ENCODE measurements at places on chromosomes 6 and 20. TPM values are rescaled to one million over a fixed set of nuclear protein-coding genes. Genes with fewer than 3 reads are reported as not detected.
A peak's percentile ranks its signal among the peaks of the same experiment; 100 is the strongest.

The GSS gene
- total RNA-seq = 52.0 TPM

The RIPOR3 gene
- total RNA-seq = 32.6 TPM

The APOM gene
- total RNA-seq = 3.8 TPM

The BCAS1 gene
- total RNA-seq = not detected

The RAET1L gene
- not detected for total RNA-seq

The EEF1A2 gene
- total RNA-seq = 0.27 TPM

DNA sequence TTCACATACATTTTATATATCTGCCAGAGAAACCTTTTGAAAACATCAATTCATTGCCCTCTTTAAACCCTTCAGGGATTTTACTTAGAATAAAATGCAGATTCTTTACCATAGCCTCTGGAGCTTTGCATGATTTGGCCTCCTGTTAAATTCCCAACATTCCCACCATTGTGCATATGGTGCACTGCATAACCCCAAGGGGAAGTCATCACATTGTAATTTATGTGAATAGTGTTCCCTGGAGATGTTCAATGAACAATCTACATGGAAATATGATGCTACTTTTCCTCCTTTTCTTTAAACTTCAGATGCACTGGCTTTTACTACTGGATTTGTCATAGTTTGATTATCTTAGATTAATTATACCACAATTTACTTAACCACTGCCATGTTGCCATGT lies 94.7 kb downstream of the PHF3 start:
- DNase-seq = no peak

GRCh38 chr6:77633471-77633870 lies 19.4 kb upstream of the MEI4 start:
- no peak for DNase-seq

GRCh38 chr6:14460556-14460955 lies 343.0 kb downstream of the CD83 start:
- no peak for DNase-seq

DNA sequence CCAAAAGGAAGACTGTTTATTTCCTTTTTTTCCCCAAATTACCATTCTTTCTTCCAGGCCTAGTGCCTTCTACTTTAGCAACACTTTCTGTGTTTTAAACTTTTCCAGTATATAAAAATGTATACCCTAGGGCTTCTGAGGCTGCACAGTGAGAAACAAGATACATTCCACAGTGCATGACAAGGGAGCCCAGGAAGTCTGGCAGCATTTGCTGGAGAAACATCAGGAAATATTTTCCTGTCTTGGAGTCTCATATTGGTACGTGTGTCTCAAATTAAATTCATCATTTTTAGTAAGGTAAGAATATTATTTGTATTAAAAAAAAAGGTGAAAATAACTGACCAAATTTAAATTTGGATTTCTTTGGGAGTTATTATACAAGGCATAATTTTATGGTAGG lies 662.6 kb downstream of the RFPL4B start:
- no peak for DNase-seq

DNA sequence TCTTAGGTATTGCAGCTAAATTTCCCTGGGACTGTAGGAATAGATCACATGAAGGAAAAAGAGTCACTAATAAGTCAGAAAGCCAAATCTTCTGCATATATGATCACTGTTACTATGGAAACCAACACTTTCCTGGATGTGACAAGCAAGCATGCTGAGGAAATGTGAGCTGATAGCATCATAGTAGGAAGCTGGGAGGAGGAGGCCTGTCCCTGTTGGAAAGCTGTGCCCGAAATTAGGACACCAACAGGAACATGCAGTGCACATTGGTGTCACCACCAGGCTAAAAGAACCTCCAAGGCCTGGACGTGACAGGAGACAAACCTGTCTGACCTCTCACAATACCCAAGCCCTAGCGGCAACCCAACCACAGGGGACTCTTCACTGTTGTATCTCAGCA lies 181.9 kb upstream of the PCSK2 start:
- DNase-seq = no peak

DNA sequence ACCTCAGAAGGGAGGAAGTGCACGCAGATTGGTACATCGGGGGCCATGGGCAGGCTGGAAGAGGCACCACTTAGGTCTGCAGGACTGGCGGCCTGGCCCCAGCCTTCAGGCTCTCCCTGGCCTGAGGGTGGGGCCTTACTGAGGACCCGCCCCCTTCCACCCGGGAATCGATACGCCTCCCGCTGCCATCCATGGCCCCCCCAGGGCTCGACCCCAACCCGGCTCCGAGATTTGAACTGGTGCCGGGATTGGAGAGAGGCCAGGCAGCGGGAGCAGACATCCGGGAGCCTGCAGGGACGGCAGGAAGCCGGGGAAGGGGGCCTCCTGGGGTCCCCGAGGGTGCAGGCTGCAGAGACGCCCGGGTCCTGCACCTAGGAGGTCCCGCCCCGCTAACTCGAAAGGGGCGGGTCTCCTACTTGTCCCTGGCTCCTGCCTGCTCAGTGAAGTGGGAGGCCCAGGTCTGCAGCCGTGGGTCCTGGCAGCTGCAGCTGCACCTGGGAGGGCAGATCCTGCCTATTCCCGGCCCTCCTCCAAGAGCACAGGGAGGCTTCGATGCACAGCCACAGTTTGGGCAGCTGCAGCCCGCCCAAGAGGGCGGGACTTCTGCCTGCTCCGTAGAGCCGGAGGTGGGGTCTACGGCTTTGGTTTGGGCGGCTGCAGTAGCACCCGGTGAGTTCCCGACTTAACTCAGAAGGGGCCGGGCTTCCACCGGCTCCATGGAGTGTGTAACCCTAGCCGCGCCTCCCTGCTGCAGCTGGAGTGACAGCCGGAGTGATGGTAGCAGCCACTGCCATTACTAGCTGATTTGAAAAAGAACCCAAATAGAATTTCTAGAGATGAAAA lies 35.2 kb upstream of the TBC1D22B start:
- DNase-seq = peak; percentile 89

DNA sequence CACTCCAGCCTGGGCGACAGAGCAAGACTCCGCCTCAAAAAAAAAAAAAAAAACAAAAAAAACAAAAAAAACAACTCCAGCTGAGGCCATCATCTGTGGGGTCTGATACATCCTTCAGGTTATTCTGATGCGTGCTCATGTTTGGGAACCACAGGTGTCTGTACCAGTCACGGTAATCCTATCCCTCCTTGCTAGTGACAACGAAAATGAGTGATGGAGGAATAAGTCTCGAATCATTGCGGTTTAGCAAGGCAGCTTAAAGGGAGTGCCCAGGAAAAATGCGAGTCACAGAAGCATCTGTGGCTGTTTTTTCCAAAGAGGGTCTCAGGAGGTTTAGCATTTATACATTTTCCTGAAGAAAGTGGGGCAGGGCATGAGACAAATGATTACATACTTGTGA lies 48.8 kb downstream of the MCUR1 start:
- DNase-seq = no peak

DNA sequence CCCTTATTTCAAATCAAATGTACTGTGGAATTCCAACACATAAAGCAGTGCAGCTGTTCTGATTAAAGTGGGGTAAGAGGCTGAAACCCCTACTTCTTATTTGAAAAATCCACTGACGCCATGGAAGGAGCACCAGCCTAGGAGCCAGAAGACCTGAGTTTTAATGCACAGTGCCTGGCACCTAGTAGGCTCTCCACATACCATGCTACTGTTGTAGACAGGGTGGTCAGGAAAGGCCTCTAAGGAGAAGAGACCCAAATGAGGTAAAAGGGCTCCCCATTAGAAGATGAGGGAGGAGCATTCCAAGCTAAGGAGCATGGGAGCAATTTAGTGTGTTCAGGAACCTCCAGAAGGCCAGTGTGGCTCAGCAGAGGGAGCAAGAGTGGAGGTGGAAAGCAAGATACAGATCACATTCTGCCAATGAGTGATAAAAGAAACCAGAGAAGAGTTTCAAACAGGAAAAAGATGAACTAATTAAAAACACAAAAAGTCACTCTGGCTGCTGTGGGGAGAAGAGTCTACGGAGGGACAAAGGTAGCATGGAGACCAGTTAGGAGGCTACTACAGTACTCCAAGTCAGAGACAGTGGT lies 11.8 kb upstream of the ZNF76 start:
- DNase-seq = no peak

- DNase-seq = no peak
Measured at GRCh38 chr6:2891768-2892170, 11.3 kb downstream of the SERPINB9 start.

Measured in hematopoietic multipotent progenitor cell (in vitro differentiated cells).